Smooth muscle cell of the brain vasculature (primary cell): ENCODE measurements at places on chromosomes 4 and X.

GRCh38 chrX:19698122-19698521 is 182.8 kb upstream of the MAP3K15 start:
- no peak for DNase-seq

DNA sequence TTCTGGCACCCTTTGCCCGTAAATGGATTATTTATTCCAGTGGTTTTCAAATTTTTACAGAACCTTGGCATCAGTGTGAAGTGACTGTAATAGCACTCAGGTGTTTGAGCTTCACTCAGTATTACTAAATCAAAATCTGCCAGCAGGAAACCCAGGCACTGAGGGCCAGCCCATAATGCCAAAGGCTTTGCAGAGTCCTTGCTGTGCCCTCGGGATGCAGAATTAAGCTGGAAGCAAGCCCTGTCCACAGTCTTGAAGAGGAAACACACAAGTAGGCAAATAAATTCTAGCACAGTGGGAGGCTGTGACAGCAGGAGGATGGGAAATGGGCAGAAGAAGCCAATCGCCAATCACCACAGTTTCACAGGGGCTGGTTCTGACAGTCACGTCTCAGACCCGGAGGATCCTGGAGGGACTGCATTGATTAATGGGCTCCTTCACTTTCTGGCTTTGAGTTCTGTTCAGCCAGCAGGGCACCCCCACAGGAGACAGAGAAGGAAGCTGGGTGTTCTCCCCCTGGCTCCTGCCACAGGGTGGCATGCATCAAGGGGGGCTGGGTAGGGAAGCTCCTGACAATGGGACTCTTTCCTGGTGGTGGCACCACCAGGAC is 138.8 kb downstream of the MTNR1A start:
- DNase-seq, result no peak

DNA sequence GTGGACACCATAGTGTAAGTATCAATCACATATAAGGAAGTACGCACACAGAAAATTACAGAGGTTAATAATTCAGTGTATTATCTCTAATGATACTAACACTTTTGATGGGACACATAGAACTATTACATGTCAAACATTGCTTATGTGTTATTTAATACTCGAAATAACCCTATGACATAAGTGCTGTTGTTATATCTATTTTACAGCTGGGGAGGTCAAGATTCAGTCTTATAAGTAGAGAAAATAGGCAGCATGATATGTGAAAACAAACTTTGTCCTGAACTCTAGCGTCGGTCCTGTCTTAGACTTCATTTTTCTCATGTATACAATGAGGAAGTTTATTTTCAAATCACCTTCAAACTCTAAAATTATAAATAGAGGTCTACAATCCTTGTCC is 23.2 kb downstream of the ENPEP start:
- no peak for DNase-seq

DNA sequence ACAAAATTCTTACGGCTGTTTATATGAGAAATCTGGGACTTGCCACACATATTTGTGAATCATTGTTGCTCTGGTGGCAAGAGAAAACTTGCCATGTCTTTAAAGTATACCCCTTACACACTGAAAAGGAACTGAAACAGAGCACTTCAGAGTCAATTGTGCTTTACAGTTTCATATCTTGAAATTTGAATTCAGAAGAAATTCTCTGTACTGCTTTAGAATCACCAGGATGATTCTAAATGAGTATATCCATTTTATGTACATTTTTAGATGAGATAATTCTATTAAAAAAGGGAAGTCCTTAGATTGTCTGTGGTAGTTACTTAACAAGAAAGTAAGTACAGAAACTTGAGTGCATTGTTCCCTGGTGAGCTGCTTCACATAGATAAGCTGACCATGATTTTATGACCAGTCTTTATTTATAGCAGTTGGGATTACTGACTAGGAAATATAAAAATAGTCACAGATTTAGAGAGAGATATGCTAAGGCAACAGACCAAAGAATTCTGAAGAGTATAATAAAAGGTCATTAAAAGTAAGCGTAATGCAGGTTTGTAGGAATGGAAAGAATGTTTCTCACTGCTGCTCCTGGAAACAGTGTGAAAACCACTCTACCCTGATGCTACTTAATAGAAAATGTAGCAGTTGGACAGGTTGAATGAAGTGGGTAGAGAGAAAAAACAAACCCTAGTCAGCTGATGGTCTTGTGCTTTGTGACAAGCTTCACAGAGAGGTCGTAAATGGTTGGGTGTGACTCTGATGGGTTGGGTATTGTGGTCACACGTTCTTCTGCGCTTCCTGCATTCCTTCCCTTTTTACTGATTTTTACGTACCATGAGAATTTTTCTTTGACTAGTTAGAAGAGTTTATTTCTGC is 41.0 kb downstream of the FNIP2 start:
- DNase-seq, result no peak

- DNase-seq, result no peak
These were observed 2221.6 kb upstream of the AGA start for GRCh38 chr4:179663641-179664429.

DNA sequence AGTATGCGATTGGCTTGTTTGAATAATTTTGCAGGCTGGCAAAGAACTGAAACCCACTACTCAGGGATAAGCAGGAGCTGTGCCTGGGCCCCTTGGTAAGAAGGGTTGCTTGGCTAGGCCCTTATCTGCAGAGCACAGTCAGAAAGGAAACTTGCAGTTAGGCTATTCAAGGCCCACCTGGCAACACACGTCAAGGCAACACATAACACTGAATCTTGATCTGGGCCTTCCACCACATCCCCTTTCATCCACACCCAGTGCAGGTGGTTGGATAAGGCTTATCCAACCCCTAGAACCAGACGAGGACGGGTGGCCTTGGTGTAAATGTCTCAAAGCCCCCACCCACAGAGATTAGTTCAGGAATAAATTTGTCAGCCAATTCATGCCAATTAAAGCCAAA is 72.8 kb upstream of the NEIL3 start:
- no peak for DNase-seq

GRCh38 chr4:180688480-180688879 is 1554.7 kb upstream of the TENM3 start:
- DNase-seq, result no peak

- no peak for DNase-seq
These were observed 270.8 kb downstream of the PTTG2 start for GRCh38 chr4:38230821-38231563.

- DNase-seq, result no peak
These were observed 706.6 kb downstream of the PCDH19 start for GRCh38 chrX:99703473-99703872.

GRCh38 chr4:138537731-138538490 is 295.8 kb upstream of the SLC7A11 start:
- no peak for DNase-seq

GRCh38 chr4:120155287-120155686 is 88.6 kb upstream of the MAD2L1 start:
- no peak for DNase-seq

DNA sequence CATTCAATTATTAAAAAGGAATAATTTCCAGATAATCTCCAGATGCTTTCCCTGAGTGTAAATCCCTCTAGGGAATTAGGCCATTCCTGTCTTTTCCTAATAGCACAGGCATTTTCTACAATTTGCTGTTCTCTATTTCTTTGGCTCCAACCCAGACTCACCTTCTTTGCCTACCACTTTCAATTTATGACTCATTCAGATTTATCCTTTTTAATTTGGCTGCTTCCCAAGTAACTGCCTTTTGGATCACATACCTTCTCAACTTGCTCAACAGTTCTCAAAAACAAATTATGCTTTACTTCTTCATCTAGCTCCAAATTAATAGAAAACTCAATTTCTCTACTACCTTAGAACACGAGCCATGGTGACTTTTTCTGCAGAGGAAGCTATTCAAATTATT is 1166.3 kb upstream of the PCDH7 start:
- DNase-seq, result no peak

DNA sequence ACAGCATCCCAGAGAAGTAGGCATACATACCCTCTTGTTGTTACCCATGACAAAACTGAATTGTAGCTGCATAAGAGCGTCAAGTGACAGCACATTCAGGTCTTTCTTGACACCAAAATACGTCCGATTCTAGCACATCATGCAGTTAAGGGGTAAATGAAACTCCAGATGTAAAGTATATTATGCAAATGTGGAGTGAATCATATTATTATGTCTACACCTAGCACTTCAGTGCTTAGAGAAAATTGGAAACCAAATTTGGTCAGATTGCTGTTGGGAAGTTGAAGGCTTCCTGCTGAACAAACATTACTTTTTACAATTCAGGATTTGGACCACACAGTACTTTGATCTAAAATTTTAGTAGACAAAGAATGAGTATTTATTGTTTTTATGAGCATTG is 24.2 kb upstream of the LEF1 start:
- DNase-seq, result no peak

- no peak for DNase-seq
These were observed 72.6 kb downstream of the GATB start for GRCh38 chr4:151688003-151688784.

DNA sequence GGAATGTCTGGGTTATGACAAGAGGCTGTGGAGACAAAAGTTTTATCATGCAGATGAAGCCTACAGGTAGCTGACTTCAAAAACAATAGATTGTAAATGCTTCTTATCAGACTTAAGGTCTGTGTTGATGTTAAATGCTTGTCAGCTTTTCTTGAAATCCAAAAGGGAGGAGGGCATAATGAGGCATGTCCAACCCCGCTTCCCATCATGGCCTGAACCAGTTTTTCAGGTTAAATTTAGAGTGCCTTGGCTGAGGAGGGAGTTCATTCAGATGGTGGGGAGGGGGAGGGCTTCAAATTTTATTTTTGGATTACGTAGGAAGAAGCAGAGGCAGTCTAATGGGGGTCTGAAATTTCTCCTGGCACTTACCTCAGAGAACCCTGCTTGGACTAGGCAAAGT is 207.7 kb upstream of the HDX start:
- DNase-seq, result no peak

- no peak for DNase-seq
These were observed 36.6 kb downstream of the JADE1 start for GRCh38 chr4:128846063-128846462.

DNA sequence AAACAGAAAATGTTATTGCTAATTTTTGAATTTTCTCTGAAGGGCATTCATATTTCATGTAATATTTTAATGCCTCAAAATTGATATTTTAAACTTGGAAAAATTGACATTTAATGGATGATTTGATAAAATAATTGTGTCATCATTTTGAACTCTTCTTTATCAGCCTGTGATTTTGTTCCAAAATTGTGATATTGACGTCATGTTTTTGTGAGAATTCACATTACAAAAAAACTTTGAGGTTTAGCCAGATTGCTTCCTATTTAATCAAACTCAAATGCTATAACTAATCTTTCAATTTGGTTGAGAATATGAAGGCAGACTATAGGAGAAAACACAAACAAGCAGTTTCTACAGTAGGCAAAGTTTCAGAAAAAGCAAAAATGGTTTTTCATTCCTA is 137.4 kb downstream of the GRIA2 start:
- DNase-seq, result no peak

DNA sequence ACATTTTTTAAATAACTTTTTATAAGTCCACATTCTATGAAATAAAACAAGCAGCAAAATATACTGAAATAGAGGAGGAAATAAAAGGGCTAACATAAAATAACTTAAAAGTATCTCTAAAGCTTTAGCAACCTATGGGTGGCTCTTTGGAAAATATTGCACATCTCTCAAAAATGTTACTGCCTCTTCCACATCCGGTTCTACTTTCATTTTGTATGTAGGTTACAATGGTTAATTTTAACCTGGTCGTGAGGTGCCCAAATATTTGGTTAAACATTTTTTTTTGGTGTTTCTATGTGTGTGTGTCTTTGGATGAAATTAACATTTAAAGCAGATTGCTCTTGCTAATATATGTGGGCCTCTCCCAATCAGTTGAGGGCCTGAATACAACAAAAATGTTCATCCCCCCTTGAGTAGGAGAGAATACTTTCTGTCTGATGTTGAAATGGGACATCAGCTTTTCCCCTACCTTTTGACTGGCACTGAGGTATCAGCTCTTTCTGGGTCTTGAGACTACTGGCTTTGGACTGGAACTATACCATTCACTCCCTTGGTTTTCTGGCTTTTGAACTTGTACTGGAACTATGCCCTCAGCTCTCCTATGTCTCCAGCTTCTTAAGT is 353.0 kb downstream of the ADAM29 start:
- DNase-seq, result no peak

- DNase-seq, result no peak
These were observed 8.7 kb upstream of the TMSB15C start for GRCh38 chrX:104084534-104085277.

DNA sequence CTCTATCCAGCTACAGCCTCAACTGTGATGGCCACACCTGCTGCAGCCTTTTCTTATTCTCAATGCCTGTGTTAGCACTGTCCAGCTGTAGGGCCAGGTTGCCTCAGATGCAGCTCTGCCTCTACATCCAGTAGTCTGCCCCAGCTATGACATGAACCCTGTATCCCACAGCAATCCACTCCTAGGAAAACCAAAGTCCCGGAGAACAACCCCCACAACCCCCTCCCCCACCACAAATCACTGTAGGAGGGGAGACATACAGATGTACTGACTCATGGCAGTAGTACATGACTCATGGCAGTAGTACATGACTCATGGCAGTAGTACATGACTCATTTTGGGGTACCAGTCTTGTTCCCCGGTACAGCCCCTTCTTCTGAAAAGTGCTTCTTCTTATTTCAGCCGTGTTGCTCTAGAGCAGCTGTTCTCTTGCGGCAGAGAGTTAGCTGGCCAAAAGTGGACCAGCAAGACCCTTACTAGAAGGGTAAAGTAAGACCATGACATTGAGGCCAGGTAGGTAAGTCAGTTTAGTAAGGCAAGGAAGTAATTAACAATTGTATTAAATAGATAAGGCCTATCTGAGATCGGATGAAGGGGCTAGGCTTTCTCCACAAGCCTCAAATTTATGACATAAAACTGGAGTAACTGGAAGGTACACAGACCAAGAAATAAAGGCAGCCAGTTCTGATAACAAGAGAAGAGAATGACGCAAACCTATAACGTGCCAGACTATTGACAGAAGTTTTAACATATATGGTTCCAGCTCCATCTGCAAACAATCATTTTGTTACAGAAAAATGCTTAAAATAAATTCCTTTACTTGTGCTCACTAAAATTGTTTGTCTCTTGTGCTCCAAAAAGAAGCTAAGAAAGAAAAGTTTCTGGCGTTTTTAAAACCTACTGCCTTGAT is 221.4 kb downstream of the TACR3 start:
- no peak for DNase-seq

DNA sequence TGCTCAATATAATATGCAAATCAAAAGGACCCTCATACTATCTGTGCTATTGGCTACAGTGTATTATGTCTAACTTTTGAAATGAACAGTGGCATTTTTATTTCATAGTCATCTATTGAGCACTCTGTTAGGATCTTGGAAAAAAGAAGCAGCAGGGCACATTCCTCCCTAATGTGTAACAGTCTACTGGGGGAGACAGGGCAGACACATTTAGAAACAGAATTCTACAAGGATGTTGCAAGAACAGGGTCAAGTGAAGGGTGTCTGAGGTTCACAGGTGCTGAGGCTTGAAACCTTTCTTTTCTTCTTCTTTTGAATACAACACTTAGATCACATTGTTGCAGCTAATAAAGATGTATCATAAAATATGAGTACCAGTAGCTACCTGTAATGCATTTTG is 129.7 kb upstream of the SLC4A4 start:
- DNase-seq, result no peak

GRCh38 chr4:169199184-169199583 is 71.6 kb downstream of the SH3RF1 start:
- DNase-seq, result no peak
